ENCODE measurements at places on chromosomes 12 and 14. TPM values are rescaled to one million over a fixed set of nuclear protein-coding genes. Genes with fewer than 3 reads are reported as not detected.

SELPLG gene
- 14.7 TPM for total RNA-seq

RNASE1 gene
- 466 TPM for total RNA-seq

PA2G4 gene
- 106 TPM for total RNA-seq

TEX52 gene
- not detected for total RNA-seq

DNAAF2 gene
- 10.2 TPM for total RNA-seq

KRT72 gene
- total RNA-seq: not detected

LRRC10 gene
- total RNA-seq: not detected

- DNase-seq: no peak
These were observed 188.2 kb upstream of the DYRK2 start for GRCh38 chr12:67460388-67460787.

DNA sequence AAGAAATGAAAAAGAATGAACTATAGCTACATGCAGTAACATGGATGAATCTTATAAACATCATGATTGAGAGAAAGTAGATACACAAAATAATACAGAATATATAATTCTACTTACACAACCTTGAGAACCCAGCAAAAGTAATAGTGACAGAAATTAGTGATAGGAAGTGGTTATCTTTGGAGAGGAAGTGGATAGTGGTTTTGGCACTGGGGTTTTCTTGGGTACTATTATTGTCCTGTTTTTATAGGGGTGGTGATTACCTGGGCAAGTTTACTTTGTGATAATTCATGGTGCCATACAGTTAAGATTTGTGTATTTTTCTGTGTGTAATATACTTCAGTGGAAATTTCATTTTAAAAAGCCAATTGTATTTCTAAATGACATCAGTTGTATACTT, 352.7 kb downstream of the AEBP2 start:
- DNase-seq: no peak

GRCh38 chr12:25825446-25825845, 133.0 kb upstream of the RASSF8 start:
- no peak for DNase-seq

- DNase-seq: no peak
These were observed 2.2 kb downstream of the NUDT4 start for GRCh38 chr12:93379981-93380361.

DNA sequence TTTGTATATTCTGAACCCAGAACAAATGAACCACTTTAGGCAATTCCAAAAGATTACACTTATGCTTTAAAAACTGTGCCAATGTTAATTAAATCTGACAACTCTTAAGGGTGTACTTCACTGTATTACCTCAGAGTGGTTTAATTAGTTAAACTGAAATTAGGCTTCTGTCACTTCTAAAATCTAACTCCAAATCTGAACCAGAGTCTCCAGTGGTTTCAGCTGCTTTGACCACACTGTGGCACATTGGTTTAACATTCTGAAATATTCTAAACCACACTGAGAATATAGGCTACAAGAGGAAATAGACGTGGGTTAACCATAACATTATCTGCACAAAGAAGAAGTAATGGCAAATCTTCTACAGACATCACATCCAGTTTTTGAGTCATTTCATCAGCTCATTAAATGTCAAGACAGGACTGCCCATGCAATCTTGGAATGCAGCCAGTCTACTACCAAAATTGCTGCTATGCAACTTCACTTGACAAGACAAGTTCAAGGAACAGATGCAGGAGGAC, 94.8 kb downstream of the LRP6 start:
- no peak for DNase-seq

DNA sequence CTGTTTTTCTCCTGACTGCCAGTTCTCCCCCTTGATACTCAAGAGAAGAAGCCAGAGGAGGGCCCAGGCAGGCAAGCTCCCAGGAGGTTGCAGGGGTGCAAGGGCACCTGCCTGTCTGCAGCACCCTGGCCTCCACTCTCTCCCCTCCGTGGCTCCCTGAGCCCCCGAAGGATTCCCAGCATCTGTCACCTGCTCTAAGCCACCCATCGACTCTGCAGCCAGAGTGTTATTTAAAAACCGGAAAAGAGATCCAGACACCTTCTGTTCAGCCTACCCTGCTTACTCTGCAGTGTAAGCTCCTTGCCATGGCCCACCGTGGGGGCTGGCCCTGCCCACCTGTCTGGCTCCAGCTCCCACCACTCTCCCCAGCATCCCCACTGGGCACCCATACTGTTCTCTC, 121.4 kb downstream of the KSR2 start:
- no peak for DNase-seq

GRCh38 chr12:70733385-70733784, 96.2 kb upstream of the PTPRB start:
- DNase-seq: no peak

DNA sequence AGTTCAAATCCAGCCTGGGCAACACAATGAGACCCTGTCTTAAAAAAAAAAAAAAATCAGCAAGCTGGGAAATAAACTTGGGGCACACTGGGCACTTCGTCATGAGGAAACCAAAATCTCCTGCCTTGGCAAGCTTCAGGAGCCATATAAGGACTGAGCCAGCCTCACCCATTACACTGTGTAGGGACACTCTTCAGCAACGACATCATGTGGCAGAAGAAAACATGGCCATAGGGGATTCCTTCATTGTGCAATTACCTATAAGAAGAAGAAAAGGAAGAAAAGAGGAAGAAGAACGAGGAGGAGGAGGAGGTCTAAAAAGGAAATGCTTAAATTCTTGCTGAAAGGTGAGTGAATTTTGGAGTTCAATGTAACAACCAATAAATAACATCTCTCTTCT, 26.1 kb upstream of the IFNG start:
- no peak for DNase-seq

GRCh38 chr12:19779395-19780056, 340.2 kb downstream of the AEBP2 start:
- DNase-seq: no peak

- DNase-seq: no peak
These were observed 264.9 kb downstream of the CCER1 start for GRCh38 chr12:90690120-90690519.

DNA sequence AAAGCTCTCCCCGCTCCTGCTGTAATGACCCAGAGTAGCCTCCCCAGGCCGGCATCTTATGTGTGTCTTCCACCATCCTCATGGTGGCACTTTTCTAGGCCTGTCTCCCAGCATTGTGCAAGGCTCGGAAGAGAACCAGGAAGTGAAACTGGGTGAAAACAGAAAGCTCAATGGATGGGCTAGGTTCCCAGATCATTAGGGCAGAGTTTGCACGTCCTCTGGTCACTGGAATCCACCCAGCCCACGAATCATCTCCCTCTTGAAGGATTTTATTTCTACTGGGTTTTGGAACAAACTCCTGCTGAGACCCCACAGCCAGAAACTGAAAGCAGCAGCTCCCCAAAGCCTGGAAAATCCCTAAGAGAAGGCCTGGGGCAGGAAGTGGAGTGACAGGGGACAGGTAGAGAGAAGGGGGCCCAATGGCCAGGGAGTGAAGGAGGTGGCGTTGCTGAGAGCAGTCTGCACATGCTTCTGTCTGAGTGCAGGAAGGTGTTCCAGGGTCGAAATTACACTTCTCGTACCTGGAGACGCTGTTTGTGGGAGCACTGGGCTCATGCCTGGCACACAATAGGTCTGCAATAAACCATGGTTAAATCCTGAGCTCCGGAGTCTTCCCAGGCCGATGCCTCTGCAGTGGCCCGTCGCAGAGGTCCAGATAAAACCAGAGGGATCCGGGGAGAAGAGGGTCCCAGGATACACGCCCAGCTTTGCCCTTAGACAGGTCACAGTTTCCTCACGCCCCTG, 15.6 kb downstream of the ACVRL1 start:
- peak; percentile 64 for DNase-seq

GRCh38 chr12:104695453-104696148, 238.9 kb downstream of the CHST11 start:
- DNase-seq: no peak

Measured in adrenal gland (tissue), 19 donors.